ENCODE measurements at places on chromosomes 4 and X.
A peak's percentile ranks its signal among the peaks of the same experiment; 100 is the strongest.

DNA sequence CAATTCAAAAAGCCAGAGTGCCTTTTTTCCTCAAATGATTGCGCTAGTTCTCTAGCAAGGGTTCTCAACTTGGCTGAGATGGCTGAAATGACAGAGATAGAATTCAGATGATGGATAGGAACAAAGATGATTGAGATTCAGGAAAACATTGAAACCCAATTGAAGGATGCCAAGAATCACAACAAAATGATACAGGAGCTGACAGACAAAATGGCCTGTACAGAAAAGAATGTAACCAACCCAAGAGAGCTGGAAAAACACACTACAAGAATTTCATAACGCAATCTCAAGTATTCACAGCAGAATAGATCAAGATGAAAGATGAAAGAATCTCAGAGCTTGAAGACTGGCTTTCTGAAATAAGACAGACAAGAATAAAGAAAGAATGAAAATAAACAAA lies 51.7 kb upstream of the MMAA start:
- DNase-seq, result no peak

DNA sequence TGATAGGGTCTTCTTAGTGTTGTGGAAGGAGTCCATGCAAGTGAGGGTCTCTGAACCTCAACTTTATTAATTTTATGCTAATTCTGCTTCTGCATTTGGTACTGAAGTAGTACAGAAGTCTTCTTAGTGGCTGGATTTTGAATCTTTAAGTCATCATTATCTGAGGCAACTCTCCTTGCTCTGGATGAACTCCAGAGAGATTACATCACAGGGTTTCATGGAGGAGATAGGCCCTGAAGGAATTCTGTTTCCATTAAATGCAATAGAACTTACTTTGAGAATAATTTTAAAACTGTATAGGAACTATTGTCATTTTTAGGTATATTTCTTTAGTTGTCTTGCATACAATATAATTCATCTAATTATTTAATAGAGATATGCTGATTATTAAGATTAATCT lies 451.2 kb downstream of the FAT4 start:
- DNase-seq, result no peak

DNA sequence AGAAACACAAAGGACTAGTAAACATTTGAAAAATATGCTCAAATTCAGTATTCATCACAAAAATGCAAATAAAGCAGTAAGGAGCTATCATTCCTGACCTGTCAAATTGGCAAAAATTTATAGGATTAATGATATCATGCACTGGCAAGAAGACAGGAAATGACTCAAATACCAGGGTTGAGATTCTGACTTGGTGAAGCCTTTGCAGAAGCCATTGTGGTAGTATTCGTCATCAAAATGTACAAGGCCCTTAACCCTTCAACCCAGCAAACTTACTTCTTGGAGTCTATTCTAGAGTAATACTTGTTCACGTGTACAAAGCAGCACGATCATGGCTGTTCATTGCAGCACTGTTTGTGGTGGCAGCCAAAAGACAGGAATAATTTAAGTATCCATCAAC lies 132.4 kb downstream of the ENOX2 start:
- DNase-seq, result peak; percentile 4

- no peak for DNase-seq
Measured at GRCh38 chr4:123363729-123364128, 32.9 kb upstream of the SPRY1 start.

DNA sequence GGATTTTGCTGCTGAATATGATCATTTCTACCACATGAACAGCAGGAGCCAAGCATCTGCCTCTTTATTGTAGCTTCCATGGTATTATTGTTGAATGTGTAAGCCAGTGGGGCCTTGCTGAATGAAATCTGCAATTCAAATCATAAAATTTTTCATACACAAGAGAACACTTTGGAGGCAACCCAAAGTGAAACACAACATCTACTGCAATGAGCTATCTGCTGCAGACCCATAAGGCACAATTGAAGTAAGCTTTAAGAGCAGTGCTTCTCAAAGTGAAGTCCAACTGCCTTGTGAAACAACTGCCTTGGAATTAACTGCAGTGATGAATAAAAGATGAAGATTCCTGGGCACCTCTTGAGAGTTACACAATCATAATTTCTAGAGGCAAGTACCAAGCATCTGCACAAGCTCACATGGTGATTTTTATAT lies 626.3 kb upstream of the INTU start:
- no peak for DNase-seq

GRCh38 chr4:152166567-152166966 lies 369.3 kb downstream of the FBXW7 start:
- no peak for DNase-seq

DNA sequence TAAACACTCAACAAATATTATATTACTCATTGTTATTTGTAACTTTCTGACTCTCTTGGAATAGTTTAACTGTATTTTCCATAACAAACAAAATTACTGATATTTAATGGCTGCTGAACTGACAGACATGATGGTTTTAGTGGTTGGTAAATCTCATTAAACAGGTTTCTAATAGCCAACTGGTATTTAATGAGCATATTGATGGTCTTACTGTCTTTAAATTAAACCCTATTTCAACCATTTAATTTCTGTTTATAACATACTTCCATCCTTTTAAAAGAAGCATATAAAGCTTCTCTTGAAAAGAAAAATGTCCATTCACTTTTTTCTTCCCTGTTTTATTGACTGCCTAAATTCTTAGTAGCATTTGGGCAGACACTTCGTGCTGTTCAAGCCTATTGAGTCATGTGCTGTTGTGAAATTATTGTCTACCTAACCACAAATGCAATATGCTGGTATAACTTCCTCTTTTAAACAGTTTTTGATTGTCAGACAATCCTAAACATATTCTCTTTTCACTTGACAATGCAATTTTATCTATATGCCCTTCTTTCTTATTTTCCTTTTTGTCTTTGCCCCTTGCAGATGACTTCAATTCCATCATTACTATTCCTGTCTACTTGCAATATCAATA lies 163.9 kb upstream of the SLC7A11 start:
- DNase-seq, result no peak

DNA sequence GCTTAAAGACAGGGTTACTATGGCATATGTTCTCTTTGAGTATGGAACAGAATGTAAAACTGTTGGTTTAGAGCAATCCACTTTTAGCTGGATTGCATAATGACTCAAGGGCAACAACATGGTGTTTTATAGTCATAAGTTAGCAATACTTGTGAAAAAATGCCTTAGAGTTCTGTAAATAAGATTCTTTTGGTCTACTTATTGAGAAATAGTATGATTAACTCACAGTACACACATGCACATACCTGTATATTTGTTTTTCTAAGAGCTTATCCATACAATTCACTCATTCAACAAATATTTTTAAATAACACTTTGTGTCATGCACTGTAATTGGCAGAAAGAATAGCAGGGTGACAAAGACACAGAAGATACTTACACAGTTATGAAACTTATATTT lies 1415.5 kb downstream of the PCDH7 start:
- DNase-seq, result no peak

DNA sequence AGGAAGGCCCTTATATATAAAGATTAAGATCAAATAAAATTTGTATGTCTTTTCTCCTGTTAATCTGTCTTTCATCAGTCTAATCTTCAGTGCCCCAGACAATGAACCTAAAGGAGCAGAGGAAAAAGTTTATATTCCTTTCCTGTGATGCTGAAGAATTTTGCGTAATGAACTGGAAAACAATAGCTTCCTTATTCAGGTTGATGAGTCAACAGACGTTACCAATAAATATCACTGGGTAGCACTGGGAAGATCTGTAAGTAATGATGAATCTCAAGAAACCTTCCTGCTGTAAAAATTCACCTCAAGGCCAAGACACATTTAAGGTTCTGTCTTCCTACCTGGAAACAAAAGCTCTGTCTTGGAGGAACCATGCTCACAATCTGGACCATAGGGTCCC lies 25.5 kb downstream of the CDKN2AIP start:
- no peak for DNase-seq

GRCh38 chrX:119990556-119991004 lies 47.0 kb upstream of the NKAP start:
- no peak for DNase-seq

DNA sequence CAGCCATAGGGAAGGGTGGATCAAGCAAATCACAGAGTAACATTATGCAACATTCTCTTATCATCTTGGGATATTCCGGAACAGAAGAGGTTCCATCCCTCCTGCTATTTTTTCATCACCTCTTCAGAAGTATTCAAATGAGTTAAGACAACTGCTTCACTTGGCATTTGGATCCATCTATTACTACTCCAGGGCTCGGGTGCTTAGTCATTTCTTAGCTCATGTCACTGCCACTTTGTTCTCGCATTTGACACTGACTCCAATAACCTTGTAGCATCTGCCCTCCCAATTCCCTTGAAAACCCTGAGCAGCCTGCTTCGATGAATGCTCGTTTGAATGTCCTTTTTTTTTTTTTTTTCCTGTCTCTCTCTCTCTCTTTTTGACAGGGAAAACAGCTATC lies 114.9 kb downstream of the PPARGC1A start:
- no peak for DNase-seq

DNA sequence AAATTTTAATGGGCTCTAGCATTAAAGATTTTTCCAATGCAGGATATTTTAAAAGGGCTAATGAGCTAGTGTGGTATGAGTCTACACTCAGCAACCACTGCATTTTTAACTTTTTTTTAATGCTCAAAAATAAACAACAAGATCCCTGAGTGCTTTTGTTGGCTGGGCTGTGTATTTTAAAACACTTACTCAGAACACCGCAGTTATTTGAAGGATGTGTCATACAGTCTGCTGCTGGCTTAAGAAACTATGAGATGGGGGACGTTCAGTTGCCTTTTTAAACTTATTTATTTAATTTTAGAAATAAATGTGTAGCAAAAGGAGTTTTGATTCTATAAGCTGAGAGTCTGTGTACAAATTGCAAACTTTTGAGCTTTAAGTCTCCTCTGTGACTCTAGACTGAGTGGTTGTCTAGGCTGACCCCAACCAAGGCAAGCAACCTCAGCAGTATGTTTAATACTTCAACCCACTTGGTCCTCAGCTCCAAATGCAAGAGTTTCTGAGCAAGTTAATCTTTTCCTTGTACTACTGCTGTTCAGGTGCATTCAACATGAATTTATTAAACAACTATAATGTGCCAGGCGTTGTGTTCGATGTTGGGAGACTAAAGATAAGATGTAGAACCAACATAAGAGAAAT lies 278.6 kb upstream of the DIPK2B start:
- peak; percentile 57 for DNase-seq

DNA sequence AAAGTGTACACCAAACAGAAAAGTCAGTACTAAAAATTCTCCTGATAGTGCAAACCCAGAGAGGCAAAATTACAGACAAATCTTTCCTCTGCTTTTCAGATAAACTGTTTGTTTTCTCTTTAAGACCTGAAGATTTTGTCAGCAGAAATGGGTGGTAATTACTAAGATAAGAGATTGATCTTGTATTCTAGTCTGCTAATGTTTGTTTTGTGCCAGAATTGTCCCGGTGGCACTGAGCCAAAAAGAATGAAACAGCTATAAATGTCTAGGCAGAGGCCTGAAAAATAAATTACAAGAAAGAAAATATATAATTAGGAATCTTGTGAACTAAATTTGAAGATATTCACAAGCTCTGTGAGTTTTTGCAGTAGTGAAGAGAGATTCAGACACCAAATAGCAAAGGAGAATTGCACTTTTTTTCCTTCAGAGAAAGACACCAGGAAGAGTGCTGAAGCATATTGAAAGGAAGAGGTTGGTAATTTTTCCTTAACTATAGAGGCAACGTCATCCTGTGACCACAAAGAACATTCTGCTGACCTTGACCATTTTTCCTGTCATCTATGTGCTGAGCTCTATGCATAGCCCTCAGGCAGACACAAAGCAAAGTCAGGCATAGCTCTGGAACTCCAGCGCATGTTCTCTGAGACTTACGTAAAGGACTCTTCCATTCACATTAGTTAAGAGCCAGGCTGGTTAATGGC lies 314.5 kb upstream of the RASGEF1B start:
- DNase-seq, result no peak

GRCh38 chr4:73528171-73528570 lies 46.6 kb downstream of the AFM start:
- no peak for DNase-seq
